ENCODE measurements at places on chromosomes 12 and 14.
A peak's percentile ranks its signal among the peaks of the same experiment; 100 is the strongest.

DNA sequence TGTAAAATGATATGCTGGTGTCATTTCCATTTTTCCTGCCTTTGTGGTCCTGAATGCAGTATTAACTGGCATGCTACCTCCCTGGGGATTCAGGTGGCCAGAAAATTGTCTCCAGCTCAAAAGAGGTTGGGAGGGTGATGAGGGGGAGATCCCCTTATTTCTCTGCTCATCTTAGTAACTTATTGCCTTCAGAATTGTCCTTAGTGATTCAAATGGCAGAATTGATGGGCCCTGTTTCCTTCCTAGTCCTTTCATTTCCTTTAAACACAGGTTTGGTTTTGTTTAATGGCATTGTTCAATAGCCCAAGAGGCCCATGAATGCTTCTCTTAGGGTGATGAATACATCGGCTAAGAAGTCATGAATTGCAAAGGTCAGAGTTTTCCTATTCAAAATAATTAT is 207.0 kb downstream of the SLC41A2 start:
- no peak for DNase-seq

GRCh38 chr14:52741865-52742264 is 11.9 kb downstream of the STYX start:
- no peak for DNase-seq

DNA sequence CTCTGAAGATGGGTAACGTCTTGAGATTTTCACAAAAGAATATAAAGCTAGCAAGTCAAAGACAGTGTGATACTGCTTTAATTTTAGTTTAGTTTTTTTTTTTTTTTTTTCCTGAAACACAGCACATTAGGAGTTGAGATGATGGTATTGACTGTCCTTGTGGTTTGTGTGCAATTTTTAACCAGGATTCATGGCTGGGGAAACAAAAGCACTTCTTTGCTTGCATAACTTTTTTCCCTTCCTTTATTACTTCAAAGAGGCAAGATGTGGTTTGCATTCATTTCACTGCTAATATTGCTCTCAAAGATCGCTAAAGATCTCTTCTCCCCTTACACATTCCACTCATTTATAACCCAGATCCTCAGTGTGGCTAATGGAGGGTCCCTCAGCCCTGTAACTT is 157.1 kb upstream of the PZP start:
- DNase-seq = no peak

DNA sequence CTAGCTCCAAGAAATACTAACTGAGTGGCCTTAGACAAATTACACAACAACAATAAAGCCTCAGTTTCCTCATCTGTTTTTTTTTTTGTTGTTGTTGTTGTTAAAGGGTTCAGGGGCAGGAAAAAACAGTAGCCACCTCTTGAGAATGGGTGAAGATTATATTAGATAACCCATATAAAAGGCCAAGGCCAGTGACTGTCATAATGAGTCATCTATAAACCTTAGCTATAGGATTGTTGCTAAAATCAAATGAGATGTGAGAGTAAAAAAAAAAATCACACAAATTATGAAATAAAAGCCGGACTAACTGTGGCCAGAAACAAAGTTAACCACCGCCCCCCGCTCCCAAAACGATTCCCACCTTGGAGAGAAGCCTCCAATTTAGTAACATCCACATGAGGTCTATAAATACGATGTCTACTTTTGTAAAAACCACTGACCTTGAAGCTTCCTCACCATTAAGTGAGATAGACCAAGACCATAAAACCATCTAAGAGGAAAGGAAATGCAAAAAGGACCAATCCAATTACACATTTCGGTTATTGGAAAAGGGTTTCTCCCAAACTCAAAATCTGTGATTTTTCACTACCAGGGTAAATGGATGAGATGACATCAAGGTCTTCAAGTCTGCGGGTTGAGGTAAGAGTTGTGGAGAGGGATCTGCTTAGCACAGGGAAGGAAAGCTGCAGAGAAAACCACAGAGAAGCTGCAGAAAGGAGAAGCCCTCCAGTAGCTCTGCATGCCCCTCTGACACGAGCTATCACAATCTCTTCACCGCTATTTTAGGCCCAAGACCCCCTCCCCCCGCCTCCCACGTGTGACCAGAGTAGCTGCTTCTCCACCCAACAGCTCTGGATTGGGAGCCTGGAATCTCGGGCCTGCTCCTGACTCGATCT is 1.0 kb downstream of the NAA25 start:
- peak; percentile 33 for DNase-seq

DNA sequence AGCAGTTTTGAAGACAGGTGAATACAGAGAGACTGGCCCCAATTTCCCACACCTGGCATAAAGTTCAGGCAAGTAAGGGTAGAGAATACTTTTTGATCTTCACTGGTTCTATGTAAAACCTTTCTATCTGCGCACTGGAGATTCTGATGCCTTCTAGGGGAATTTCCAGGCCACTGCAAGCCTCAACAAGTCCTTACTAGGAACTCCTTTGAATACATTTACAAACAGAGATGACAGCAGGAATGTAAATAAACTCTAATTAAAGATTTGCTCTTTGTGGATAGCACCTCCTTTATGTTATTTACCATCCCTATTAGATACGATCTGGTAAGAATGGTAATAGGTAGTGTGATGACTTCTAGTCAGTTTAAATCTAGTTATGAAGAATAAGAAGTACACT is 69.2 kb downstream of the NTN4 start:
- DNase-seq = no peak

DNA sequence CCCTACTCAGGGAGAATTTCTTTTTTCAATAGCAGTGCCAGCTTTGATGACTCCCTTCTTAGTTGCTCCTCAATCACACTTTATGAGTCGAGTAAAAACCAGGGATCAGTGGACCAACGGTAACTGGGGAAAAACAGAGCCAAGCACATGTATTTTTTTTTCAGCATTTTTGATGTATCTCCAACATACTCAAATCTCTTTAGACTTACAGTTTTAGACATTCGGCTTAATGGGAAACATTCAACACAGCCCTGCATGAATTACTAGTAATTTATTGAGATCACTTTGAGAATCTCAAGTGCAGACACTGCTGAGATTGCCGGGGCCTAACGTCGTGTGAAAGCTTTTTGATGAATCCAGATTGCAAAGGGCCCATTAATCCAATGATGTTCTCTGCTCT is 306.7 kb downstream of the NUAK1 start:
- DNase-seq = no peak

GRCh38 chr12:27627123-27627852 is 69.0 kb upstream of the REP15 start:
- no peak for DNase-seq

Data from stimulated activated CD4-positive, alpha-beta T cell treated with anti-CD3 and anti-CD28 coated beads, Interleukin-12 subunit alpha, Interleukin-12 subunit beta, amount 100 ng/mL, for 4 hours (primary cell).